Ovary (tissue), 10 donors: ENCODE measurements at places on chromosomes 3 and 15. TPM values are rescaled to one million over a fixed set of nuclear protein-coding genes. Genes with fewer than 3 reads are reported as not detected.

AADAC gene
- 40.6 TPM for polyA plus RNA-seq

IQCF5 gene
- not detected for polyA plus RNA-seq

TMIE gene
- 1.3 TPM for polyA plus RNA-seq

GOLGA6B gene
- polyA plus RNA-seq, result not detected

B3GNT5 gene
- polyA plus RNA-seq, result 4.8 TPM

- no peak for DNase-seq
Observed at GRCh38 chr3:118817748-118818165, 216.9 kb downstream of the IGSF11 start.

- DNase-seq, result no peak
Observed at GRCh38 chr3:162143180-162143579, 646.6 kb downstream of the OTOL1 start.

DNA sequence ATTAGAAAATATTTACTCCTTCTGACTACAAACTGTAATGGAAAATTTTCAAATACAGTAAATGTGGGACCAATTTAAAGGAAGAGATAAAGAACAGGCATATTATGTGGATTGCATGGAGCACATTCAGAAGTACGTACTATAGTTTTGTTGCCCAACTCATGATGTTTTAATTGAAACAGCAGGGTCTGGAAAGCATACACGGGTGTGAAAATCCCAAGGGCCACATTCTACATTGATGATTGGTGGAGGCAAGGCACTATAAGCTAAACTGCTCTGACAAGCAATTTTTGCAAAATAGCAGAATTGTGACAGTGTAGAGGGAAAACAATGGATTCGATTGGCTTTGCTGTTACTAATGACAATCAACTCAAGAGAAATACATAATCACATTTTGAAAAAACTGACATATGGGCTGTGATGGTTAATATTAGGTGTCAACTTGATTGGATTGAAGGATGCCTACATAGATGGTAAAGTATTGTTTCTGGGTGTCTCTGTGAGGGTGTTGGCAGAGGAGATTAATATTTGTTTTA is 458.6 kb downstream of the PYDC2 start:
- no peak for DNase-seq

DNA sequence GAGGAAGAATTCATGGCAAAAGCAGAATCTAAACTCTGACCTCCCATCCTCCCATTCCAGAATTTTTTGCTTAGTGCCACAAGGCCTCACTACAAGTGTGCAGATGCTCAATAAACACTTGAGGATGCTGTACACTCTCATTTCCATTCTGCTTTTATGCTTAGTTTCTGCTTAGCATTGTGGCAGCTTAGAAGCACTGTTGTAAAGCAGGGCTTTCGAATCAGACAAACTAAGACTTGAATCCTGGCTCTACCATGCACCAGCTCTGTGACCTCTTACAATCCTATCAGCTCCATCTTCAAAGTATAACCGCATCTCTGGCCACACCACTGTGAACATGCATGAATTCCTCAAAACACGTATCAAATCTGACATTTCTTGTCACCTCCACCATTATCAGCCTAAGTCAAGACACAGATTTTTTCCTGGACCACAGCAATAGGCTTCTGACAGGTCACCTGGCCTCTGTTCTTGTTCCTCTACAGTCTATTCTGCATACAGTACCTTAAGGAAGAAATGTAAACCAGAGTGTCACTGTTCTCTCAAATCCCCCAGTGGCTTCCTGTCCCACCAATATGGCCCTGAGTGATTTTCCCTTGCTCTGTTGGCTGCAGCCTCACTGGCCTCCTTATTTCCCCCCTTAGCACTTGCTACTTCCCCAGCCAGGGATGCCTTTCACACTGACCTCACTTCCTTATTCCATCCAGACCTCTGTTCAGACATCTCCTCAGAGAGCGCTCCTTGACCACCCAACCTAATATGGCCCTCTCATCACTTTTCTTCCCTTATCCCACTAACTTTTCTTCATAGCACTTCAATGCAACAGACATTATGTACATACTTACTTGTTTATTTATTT is 8.1 kb upstream of the PHC3 start:
- no peak for DNase-seq

DNA sequence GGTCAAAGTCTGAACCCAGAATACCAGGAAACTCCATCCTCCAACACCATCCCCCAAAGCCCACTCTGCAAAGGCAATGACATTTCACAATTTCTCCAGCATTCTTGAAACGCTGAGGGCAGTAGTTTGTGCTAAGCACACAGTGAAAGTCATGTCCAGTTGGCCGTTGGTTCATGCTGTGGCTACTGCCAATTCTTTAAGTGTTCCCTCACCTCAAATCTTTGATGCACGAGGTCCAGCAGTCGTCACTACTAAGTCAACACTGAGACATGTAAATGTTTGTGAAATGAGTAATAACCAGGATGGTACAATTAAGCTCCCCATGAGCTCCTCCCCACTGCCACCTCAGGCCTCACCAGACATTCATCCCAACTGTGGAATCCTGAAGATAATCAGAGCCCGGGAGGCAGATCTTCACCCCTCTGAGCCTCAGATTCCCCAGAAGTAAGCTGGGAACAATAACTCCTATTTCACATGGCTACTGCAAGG is 7.0 kb downstream of the SUCLG2 start:
- DNase-seq, result no peak

DNA sequence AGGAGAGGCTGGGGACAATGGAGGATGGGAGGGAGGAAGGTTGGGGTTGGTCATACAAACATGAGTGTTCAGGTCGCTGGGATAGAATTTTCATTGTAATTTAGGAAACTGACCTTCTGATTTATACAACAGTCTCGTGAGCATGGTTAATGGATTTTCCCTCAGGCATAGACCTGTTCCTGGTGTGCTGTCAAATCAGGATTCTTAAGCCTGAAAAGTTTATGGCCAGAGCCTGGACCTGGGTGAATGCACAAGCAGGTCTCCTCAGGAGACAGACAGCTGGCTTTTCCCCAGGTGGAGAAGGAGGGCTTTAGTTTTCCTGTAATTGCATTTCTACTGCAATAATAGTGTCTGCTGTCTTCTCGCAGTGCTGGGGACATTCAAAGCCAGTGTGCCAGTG is 338.0 kb downstream of the SHQ1 start:
- DNase-seq, result no peak
